ENCODE measurements at places on chromosomes 16 and 17.
A peak's percentile ranks its signal among the peaks of the same experiment; 100 is the strongest.

DNA sequence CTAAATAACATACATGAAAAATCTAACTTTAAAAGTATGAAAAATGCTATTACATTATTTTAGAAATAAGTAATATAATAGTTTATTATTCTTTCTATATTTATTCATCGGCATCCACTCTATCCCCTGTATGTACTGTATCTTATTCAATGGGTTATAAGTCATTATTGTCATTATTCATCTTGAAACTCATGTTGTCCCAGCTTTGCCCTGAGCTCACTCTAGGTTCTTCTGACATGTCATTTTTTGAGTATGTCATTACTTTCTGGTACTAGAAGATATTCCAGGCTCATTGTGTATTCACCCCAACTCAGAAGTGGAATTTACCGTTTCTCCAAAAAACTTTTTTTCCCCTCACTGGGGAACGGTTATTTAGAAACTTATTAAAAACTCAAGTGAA lies 53.0 kb upstream of the MNT start:
- no peak for DNase-seq

DNA sequence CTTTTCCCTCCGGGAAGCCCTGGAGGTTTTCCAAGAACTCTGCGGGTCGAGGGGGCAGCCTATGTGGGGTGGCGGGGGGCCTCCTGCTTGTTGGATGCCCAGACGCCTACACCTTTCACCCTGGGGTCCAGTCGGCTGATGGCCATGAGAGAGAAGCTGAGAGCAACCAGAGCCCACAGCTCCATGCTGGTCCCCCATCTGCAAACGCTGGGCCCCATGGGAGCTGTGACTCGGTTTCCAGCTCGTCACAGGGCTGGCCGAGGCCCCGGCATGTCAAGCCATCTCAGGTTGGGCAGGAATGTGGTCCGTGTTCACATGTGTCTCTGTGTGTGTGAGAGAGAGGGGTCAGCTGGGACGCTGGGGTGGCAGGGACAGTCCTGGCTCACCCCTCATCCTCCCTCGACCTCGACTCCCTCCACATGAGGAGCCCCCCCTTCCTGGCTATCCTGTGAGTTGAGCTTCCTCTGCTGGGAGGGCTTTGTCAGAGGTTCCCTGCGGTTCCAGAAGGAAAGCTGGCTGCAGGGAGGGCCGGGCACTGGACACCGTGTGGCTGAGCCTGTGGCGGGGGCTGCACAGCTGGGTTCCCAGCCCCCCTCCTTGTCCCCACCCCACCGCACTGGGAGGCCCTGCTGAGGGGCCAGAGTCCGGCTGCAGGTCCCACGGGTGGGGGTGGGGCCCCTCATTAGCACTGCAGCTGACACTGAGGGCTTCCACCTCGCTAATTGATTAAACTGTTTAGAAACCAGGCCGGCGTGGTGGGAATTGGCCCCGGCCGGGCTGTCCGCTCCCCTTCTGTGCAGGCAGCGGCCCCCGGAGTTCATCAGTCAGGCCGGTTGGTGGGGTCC lies 19.1 kb downstream of the METRNL start:
- no peak for DNase-seq

DNA sequence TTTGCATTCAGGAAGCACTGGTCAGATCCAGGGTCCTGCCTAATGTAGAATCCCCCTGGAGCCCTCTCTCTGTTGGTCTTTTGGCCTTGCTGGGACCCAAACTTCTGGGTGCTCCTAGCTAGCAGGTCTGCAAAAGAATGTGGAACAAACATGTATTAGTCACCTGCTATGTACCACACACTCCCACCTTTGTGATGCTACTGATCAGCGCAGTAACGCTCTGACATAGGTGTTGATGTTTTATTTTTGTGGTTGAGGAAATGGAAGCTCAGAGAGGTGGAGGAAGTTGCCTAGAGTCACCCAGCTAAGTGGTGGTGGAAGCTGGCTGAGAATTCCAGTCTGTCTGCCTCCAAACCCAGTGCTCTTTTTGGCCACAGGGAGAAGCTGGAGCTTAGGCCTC lies 35.8 kb upstream of the LGALS9 start:
- DNase-seq, result no peak

GRCh38 chr17:57668332-57668731 lies 76.8 kb downstream of the CCDC182 start:
- no peak for DNase-seq

- no peak for DNase-seq
These were observed 7.9 kb upstream of the SOST start for GRCh38 chr17:43766413-43767052.

GRCh38 chr16:30054959-30055553 lies 10.5 kb upstream of the ALDOA start:
- no peak for DNase-seq

GRCh38 chr17:81923302-81924260 lies 4.0 kb downstream of the MAFG start:
- DNase-seq, result peak; percentile 96

DNA sequence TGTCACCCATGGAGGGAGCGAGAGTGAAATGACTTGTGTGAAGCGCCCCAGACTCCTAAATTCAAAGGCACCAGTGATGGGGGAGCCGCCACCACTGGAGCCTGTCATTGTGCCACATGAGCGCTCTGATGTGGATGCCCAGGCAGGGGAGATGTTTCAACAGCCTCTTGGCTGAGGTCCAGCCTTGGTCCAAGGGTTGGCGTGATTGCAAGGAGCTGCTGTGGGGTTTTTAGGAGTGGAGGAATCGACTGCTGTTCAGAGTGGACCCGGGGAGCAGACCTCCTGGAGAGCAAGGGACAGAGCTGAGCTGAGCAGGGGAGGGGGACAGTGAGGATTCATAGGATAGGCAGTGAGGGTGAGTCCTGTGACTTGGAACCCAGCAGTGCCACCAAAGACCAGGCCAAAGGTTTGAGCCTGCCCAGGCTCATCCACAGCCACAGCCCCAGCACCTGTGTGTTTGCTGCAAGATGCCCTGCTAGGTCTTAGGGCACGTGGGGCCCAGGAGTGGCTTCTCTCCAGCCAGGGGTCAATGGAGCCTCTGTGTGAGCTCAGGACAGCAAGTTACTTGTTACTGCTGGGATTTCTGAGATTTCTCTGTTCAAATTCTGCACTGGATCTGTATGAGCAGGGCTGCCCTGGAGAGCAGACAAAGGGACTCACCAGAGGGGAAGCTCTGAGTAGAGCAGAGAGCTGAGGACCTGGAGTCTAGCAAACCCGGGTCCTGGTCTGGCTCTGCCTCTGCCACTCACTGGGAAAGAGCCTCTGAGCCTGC lies 20.3 kb downstream of the RHBDL3 start:
- DNase-seq, result no peak

DNA sequence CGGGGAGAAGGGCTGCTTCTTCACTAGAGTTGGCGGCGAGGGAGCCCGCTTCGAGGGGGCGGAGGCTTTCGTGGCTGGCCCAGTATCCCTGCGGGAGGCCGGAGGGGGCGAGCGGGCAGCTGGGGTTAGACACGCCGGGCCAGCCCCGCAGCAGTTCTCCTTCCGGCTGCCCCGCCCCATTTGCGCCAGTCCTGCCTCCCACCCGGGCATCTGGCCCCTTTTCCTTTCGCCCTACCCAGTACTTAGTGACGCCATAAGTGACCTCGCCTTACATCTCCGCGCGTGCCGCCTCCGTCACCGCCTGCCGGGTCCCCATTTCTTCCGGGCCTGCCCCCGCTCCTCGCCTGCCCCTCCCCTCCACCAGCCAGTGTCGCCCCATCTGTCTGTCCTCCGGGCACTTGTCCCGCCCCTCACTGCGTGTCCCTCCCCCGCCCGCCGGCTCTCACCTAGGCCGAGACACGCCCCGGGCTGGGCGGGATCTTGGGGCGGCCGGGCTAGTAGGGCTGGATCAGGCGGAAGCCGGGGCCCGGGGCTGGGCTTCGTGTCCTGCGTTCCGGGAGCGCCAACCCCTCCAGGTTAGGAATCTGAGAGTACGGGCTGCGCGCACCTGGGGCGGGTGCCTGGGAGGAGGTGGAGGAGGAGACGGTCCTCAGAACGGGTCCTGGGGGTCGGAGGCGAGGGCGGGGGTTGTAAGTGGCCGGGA lies 14.3 kb downstream of the SPATA32 start:
- peak; percentile 100 for DNase-seq

DNA sequence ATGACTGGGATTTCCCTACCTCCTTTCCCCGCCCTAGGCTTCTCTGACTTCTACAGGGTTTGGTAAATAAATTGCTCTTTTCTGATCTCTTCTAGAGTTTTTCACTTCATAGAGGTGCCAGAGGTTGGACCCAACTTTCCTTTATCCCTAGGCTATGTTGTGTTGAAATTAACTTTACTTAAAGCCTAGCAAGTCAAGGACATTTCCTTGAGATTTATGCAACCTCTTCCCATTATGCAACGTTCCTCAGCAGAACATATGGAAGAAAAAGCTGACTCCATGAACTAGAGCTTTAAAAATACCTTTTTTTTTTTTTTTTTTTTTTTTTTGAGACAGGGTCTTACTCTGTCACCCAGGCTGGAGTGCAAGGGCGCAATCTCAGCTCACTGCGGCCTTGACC lies 15.5 kb downstream of the MPO start:
- DNase-seq, result no peak

GRCh38 chr17:66892246-66892645 lies 57.3 kb downstream of the CACNG5 start:
- no peak for DNase-seq

DNA sequence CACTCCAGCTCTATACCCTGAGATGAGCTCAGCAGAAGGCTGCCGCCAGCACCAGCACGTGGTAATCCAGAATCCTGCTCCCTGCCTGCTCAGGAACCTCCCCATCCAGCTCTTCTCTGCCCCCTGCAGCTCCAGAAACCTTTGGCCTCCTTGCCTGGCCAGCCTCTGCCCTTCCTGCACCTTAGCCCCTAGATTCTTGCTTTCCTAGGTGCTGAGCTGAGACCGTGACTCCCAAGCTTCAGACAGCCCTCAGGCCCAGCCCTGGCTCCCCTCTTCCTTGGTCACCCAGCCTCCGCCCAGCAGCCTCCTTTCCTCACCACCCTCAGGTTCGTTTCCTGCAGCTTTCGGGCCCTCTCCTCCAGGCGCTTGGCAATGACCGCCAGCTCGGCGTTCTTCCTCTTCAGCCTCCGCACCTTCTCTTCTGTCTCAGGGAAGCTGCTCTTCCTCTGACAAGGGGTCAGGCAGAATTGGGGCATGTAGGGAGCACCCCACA lies 2.6 kb downstream of the TSPOAP1 start:
- peak; percentile 78 for DNase-seq

GRCh38 chr17:58615768-58616659 lies 75.8 kb downstream of the TEX14 start:
- no peak for DNase-seq

GRCh38 chr17:59668816-59669215 lies 38.4 kb downstream of the PTRH2 start:
- peak; percentile 17 for DNase-seq

Data from H54 (cell line).